Non-pigmented ciliary epithelial cell (primary cell): ENCODE measurements at places on chromosomes 1 and 21.

- DNase-seq: no peak
Observed at GRCh38 chr1:160904783-160905616, 20.0 kb upstream of the ITLN1 start.

GRCh38 chr1:177206831-177207355 is 36.1 kb downstream of the BRINP2 start:
- DNase-seq: no peak

- no peak for DNase-seq
Observed at GRCh38 chr21:44415073-44416025, 40.0 kb upstream of the LRRC3 start.

- no peak for DNase-seq
Observed at GRCh38 chr1:177346790-177347359, 176.1 kb downstream of the BRINP2 start.

GRCh38 chr1:14786109-14786675 is 187.7 kb downstream of the KAZN start:
- no peak for DNase-seq
